CD4-positive, CD25-positive, alpha-beta regulatory T cell (primary cell): ENCODE measurements at places on chromosomes 3 and 15. TPM values are rescaled to one million over a fixed set of nuclear protein-coding genes. Genes with fewer than 3 reads are reported as not detected.

Gene CCDC66
- 21.0 TPM for polyA plus RNA-seq

Gene GUCA1C
- not detected for polyA plus RNA-seq

Gene ERICH6
- 0.17 TPM for polyA plus RNA-seq

Gene RHOV
- not detected for polyA plus RNA-seq

Gene ANKRD28
- polyA plus RNA-seq, result 7.7 TPM

Gene SPINK8
- polyA plus RNA-seq, result not detected

Gene NR2E3
- polyA plus RNA-seq, result not detected

Gene CADM2
- polyA plus RNA-seq, result not detected

Gene GPR176
- not detected for polyA plus RNA-seq

Gene PPP1R14D
- polyA plus RNA-seq, result not detected

Gene SLC41A3
- polyA plus RNA-seq, result 41.6 TPM

Gene SERPINI2
- not detected for polyA plus RNA-seq

Gene ZCWPW2
- 0.70 TPM for polyA plus RNA-seq

Gene ISL2
- polyA plus RNA-seq, result not detected

Gene CPNE4
- polyA plus RNA-seq, result not detected

Gene GRAMD1C
- polyA plus RNA-seq, result 0.32 TPM

Gene ZDHHC19
- polyA plus RNA-seq, result not detected

Gene GLDN
- not detected for polyA plus RNA-seq

Gene CFAP20DC
- polyA plus RNA-seq, result 0.10 TPM

Gene TGM5
- polyA plus RNA-seq, result not detected

Gene DNASE1L3
- polyA plus RNA-seq, result not detected

Gene B3GALNT1
- not detected for polyA plus RNA-seq

Gene ALAS1
- polyA plus RNA-seq, result 40.7 TPM

Gene ELL3
- polyA plus RNA-seq, result 2.2 TPM

Gene ANKUB1
- polyA plus RNA-seq, result not detected

Gene C3orf70
- not detected for polyA plus RNA-seq

Gene NCBP2
- polyA plus RNA-seq, result 69.6 TPM

Gene NRROS
- polyA plus RNA-seq, result 4.3 TPM

Gene PLA1A
- polyA plus RNA-seq, result not detected

Gene DNAH1
- 0.67 TPM for polyA plus RNA-seq
